ENCODE measurements at places on chromosomes 5 and 9.

DNA sequence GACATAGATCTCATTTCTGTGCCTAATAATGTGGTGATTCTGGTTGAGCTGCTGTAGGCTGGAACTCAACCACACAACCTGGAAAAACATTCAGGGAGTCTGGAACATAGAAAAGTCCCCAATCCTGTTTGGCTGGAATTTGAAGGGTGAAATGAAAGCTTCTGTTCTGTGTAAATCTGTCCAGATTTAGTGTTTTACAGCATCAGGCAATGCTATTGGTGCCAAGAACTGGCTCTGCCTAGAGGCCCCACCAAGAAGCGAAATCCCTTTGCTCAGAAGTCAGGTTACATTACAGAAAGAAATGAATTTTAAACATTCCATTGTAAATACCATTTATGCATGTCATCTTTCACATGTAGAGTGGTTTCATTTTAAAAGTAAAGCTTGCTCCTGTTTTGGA lies 56.3 kb downstream of the TMEM174 start:
- DNase-seq: no peak

DNA sequence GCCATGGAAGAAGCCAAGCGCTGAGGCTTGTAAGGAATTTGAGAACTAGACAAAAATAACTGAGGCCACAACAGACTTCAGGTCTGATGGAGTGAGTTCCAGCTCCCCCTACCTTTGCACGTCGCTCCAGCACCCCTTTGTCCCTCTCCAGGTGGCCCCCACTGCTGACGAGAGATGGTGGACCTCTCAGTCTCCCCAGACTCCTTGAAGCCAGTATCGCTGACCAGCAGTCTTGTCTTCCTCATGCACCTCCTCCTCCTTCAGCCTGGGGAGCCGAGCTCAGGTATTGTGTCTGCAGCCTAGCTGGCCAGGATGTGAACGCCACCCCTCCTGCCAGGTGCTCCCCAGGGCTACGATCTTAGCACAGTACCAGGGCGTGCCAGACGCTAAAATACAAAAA lies 5.2 kb downstream of the BTNL9 start:
- no peak for DNase-seq

DNA sequence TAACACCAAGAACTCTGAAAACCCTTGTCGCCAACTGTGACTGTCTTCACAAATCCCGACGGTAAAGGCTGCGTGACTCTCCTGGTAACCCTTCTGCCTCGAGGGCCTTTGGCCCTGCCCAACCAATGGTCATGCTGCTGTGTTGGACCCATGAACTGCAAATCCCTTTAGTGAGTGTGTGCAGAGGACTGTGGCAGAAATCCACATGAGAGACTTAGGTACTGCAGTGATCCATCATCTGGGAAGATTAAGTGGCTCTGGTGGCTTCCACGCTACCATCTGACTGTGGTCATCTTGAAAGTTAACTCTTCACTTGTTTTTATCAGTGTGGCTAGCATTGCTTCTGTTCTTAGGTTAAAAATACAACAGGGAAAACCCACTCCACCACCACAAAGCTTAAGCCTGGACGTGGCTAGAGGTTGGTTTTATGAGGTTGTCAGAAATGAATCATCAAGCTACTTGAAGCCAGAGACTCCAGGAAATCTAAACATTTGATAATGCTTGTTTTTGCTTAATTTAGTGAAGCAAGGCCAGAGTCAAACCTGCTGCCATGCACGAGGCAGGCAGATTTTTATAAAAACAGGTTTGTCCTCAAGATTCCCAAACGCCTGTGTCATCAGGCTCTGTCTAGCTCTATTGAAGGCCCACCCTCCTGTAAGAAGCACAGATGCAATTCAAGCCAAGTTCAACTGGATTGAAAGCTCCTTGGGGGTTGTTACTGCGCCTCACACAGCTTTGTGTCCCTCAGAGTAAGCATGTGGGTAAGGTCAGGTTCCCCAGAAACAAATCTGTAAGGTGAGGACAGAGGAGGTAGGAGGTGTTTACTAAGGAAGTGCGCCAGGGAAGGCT lies 52.7 kb upstream of the ERCC6L2 start:
- DNase-seq: peak; percentile 85

GRCh38 chr5:113806250-113806649 lies 292.8 kb downstream of the YTHDC2 start:
- peak; percentile 2 for DNase-seq

- DNase-seq: no peak
Measured at GRCh38 chr5:15850939-15851341, 328.7 kb downstream of the MARCHF11 start.

Measured in epithelial cell of proximal tubule (primary cell).